ENCODE measurements at places on chromosomes 16 and 17.

- no peak for DNase-seq
These were observed 21.9 kb upstream of the JPT2 start for GRCh38 chr16:1655909-1656807.

DNA sequence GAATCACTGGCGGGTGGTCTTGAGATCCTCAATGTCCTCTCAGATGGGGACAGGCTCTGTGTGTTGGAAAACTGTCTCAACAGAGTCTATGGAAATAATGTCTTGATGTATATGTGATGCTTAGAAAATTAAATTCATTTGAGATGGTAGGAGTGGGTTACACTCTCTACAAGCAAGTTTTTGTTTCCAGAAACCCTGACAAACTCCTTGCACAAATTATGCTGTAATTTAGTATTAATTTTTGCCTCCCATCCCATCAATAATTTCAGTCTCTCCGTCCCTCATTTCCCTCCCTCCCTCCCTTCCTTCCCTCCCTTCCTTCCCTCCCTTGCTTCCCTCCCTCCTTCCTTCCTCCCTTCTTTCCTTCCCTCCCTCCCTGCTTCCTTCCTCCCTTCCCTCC is 488.0 kb upstream of the C16orf82 start:
- no peak for DNase-seq

DNA sequence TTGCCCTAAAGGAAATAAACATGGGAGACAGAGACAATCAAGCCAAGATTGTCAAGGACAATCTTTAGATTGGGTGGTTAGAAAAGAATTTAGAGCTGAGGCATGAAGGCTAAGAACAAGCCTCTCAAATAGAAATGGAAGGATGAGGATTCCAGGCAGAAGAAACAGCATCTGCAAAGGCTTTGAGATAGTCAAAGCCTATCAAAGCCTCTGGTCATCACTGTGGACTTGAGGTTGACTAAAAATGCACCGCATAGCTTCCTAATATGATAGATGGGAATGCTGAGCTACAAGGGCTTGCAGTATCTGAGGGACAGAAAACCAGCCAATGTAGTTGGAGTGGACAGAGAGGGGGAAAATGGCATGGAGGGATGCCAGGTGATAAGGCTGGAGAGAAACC is 109.8 kb upstream of the FAM20A start:
- no peak for DNase-seq

- no peak for DNase-seq
These were observed 3.5 kb downstream of the ZBTB4 start for GRCh38 chr17:7475764-7476422.

DNA sequence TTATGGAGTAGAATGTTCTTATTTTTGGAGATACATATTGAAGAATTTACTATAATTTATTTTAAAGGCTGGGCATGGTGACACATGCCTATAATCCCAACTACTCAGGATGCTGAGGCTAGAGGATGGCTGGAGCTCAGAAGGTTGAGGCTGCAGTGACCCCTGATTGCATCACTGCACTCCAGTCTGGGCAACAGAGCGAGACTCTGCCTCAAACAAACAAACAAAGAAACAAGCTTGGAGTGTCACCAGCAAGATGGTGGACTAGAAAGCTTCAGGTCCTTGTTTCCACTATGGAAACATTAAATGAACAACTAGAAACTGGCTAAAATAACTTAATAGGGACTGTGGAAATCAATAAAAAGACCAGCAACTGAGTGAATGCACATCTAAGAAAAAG is 17.9 kb upstream of the GPT2 start:
- no peak for DNase-seq

DNA sequence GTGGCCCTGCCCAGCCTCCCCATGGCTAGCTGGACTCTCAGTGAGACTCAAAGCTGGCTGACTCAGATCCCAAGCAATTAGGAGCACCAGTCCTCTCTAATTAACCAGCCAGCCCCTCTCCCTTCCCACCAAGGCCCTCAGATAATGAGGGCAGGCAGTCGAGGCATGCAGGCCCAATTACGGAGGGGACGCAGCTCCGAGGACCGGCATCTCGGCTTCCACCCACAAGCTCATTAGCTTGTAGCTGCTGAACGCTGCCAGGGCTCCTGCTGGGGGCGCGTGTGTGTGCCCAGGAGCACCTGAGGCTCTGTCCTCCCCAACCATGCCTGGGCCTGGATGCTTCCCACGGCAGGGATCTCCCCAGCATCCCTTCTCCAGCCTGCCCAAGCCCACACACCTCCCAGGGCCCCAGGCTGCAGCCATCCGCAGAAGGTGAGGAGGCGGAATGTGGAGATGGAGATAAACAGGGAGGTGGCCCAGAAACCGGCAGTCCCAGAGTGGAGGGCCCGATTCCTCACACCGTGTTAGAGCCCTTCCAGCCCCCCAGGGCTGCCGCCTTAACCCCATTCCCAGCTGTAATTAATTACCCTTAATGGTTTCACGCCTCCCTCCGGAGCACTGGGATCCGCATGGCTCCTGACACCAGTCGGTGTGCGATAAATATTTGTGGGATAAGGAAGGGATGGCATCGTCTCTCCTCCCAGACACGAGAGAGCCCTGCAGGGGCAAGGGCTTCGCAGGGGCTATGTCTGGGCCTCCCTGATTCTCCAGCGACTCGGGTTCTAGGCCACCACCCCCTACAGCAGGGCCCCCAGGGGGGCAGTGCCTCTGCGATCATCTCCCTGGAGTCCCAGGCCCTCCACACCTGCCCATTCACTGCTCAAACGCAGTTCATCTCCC is 42.2 kb downstream of the RPH3AL start:
- DNase-seq: no peak

- peak; percentile 100 for DNase-seq
These were observed 44.8 kb downstream of the PITPNC1 start for GRCh38 chr17:67421869-67422273.

DNA sequence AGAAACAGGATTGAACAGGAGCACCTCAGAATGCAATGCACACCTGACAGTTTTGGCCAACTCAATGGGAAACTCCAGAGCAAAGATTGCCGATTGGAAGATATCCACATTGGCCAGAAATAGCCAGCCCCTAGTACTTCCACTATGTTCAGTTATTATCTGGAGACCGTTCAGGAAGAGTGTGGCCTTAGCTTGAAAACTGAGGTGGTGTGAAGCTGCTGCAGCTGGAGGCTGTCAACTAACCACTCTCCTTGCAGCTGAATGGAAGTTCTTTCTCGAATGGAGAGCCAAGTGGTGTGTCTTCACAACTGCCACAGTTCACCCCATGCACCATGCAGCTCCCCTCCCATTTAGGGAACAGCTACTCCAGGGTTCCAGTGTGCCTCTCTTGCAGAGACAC is 61.9 kb upstream of the DHX40 start:
- no peak for DNase-seq

- no peak for DNase-seq
These were observed 78.9 kb downstream of the C16orf95 start for GRCh38 chr16:87238361-87238715.

DNA sequence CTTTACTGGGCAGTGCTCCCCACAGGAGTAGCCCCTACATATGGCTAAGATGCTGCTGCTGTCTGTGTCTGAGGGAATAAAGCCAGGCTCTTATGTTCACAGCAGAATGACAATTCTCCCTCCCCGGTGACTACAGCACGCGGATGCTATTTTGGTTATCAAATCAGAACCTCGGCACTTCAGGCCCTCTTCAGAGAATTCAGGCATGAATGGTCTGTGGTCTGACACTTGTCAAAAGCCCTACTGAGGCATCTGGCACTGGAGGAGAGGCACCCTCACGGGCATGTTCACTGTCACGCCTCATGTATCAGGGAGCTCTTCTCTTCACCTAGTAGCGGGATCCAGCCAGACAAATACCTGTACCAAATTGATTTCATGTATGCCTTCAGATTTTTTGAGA is 30.4 kb downstream of the KIAA0513 start:
- DNase-seq: no peak

- no peak for DNase-seq
These were observed 3.9 kb downstream of the ASGR2 start for GRCh38 chr17:7110617-7111306.

- no peak for DNase-seq
These were observed 51.5 kb downstream of the ZFHX3 start for GRCh38 chr16:72996291-72997062.

Data from keratinocyte (primary cell).